ENCODE measurements at places on chromosomes 11 and 22. TPM values are rescaled to one million over a fixed set of nuclear protein-coding genes. Genes with fewer than 3 reads are reported as not detected.

The WBP2NL gene
- 1.7 TPM for total RNA-seq

The FOSL1 gene
- 24.3 TPM for total RNA-seq

The RIBC2 gene
- total RNA-seq = under 0.01 TPM

The FGF19 gene
- not detected for total RNA-seq

The C22orf42 gene
- not detected for total RNA-seq

The MCAM gene
- 2.3 TPM for total RNA-seq

The ANO5 gene
- total RNA-seq = not detected

The OR8G1 gene
- 0.17 TPM for total RNA-seq

The MRPL17 gene
- total RNA-seq = 32.3 TPM

The GP1BB gene
- total RNA-seq = 6.6 TPM

The PGM2L1 gene
- 2.6 TPM for total RNA-seq

The CNTN5 gene
- not detected for total RNA-seq

The SEPTIN3 gene
- total RNA-seq = under 0.01 TPM

The PANX2 gene
- total RNA-seq = 0.17 TPM

The TRIM48 gene
- not detected for total RNA-seq

The SERPING1 gene
- 9.6 TPM for total RNA-seq

The PIH1D2 gene
- 1.5 TPM for total RNA-seq

The CCDC34 gene
- 2.6 TPM for total RNA-seq

The OPCML gene
- not detected for total RNA-seq

The OR51S1 gene
- total RNA-seq = not detected

The PGA3 gene
- total RNA-seq = 2.0 TPM

The PRG2 gene
- not detected for total RNA-seq

The PGAP2 gene
- total RNA-seq = 13.4 TPM

The OR8A1 gene
- total RNA-seq = not detected

The MUC2 gene
- total RNA-seq = not detected

The DUSP8 gene
- 0.87 TPM for total RNA-seq

The NCR3LG1 gene
- total RNA-seq = 5.1 TPM

The APOL5 gene
- not detected for total RNA-seq

The FAM227A gene
- total RNA-seq = 1.2 TPM

The CASP1 gene
- total RNA-seq = 26.6 TPM

The MAPK1 gene
- total RNA-seq = 62.0 TPM

The ARAP1 gene
- 114 TPM for total RNA-seq

The CTTN gene
- total RNA-seq = 551 TPM

The OR4C12 gene
- total RNA-seq = not detected

The CHADL gene
- total RNA-seq = 5.0 TPM

The EMID1 gene
- not detected for total RNA-seq

The KLHDC7B gene
- 0.15 TPM for total RNA-seq

The ARHGAP20 gene
- 13.8 TPM for total RNA-seq

The DBX1 gene
- total RNA-seq = not detected

The APOA5 gene
- not detected for total RNA-seq

The CCDC87 gene
- 0.29 TPM for total RNA-seq
